ENCODE measurements at places on chromosomes 5 and 9. TPM values are rescaled to one million over a fixed set of nuclear protein-coding genes. Genes with fewer than 3 reads are reported as not detected.
A peak's percentile ranks its signal among the peaks of the same experiment; 100 is the strongest.

Gene LURAP1L
- 0.74 TPM for total RNA-seq

DNA sequence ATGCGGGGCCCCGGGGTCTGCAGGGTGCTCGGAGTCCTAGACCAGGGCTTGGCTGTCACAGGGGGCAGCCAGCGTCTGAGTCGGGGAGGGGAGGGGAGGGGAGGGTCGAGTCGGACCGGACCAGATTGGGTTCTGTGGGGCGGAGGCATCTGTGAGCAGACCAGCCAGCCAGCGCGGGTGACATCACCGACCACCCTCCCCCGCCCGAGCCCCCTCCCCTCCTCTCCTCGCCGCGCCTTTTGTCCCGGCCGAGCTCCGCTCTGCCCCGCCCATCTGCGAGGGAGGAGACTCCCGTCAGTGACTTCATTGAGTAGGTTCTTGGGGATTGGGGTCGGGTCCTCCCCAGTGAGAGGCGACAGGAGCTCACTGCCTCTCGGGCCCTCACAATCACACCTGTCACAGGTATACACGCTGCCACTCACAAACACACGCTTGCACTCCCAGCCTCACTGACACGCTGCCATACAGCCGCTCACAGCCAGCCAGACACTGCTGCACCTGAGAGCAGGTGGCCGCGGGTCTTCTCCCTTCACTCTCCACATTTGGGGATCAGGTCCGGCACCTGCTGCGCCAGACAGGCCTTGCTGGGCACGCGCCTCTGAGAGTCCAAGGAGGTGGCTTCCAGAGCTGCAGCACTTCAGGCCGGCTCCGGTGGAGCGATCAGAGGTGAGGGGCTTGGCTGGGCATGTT is 546 bp downstream of the DNAJB5 start:
- DNase-seq, result peak; percentile 81

DNA sequence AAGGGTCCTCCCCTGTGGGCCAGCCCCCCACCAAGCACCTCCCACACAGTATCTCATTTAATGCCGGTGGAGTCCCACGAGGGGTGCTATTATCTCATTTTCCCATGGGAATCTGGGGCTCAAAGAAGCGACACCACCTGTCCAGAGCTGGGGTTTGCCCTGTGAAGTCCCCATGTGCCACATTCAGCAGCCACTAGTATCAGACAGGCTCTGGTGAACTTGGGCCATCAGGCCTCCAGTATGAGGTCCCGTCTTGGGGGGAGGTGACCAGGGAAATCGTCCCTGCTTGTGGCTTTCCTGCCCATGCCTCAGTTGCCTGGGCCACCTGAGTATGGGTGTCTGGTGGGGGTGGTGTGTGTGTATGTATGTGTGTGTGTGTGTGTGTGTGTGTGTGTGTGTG is 222.7 kb downstream of the PBX3 start:
- DNase-seq, result no peak

Gene UNC13B
- 51.0 TPM for total RNA-seq

Measured in testis (tissue), 5 donors.